ENCODE measurements at places on chromosomes 7 and 10.

DNA sequence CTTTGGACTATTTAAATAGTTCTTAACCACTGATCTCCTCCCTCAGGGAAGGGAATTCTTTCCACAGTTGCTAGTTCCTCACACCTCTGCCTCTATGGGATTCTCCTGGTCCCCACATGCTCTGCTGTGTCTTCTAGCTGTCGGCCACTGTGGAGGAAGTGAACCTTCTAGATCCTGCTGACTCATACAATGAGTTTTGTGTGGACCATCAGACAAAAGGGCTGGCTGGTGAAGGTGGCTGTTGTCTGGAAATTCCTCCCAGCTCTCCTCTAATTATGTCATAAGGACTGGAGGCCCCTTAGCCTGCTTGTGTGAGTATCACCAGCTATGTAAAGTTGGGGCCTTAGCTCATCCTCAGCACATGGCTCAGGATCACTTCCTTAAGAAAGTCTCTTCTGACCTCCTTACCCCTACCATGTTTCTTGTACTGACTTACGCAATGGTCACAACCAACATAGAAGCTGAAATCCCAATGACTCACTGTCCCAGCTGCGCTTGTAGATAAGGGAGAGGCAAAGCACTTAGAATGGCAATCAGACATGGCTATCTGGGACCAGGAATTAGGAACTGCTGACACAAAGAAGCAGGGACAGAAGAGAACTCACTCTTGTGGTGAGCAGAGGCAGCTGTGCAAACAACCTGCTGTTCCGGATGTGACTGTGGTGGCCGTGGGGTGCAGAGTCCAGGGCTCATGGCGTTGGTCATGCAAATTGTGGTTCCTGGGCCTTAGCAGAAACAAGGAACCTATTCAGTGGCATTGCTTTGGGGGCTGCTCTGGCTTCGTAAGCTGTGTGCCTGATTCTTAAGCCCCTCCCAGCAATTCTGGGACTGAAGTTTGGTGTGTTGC, 2.5 kb upstream of the MACC1 start:
- no peak for DNase-seq

DNA sequence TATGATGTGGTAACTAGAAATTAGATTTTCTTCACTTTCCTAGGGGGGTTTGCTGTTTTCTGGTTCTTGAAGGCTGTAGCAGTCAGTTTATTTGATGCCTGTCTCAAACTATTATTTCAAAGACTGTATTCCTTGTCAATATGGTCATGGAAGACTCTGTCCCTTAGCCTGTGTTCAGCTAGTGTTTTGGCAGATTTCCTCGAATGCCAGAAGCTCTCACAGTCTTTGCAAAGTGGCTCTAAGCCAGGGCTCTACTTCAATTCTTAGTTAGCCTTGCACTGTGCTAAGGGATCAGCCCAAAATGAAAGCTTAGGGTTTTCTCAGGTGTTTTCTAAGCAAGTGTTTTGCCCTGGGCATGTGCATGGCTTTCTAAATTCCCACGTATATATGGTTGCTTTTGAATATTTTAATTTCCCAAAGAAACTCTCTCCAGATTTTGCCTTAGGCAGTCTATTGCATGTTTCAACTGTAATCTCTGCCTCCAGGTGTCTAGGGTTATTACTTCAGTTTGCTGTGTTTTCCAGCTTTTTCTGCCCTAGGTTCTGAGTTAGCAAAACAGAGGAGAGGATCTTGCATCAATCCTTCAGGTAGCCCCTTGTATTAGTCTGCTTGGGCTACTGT, 7.2 kb upstream of the C1GALT1 start:
- no peak for DNase-seq

DNA sequence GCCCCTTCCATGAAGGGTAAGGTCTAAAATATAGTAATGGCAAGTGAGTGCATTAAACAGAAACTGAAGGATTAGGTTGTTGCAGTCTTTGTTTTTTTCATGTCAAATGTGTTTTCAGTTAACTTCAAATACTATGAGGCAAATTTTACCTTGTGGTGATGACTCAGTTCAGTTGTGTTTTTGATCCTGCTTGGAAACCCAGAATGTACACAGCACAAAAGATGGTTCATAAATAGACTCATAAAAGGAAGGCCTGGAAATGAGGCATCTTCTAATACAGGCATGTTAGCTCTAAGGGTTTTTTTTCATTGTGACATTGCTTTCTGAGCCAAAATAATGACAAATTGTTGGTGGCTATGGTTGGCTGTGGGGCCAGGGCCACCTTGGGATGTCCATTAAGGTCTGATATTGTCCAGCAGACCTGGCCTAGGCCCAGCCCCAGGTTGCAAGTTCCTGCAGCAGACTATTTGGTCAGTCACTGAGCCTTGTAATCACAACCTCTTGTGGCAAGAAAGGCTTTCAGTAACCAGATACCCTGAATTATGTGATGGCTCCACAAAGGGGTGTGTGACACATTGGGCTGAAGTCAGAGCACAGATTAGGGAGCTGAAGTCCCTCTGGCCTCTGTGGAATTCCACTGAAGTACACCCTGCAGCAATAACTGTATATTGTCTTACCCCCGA, 69.0 kb upstream of the SAMD8 start:
- DNase-seq, result no peak

DNA sequence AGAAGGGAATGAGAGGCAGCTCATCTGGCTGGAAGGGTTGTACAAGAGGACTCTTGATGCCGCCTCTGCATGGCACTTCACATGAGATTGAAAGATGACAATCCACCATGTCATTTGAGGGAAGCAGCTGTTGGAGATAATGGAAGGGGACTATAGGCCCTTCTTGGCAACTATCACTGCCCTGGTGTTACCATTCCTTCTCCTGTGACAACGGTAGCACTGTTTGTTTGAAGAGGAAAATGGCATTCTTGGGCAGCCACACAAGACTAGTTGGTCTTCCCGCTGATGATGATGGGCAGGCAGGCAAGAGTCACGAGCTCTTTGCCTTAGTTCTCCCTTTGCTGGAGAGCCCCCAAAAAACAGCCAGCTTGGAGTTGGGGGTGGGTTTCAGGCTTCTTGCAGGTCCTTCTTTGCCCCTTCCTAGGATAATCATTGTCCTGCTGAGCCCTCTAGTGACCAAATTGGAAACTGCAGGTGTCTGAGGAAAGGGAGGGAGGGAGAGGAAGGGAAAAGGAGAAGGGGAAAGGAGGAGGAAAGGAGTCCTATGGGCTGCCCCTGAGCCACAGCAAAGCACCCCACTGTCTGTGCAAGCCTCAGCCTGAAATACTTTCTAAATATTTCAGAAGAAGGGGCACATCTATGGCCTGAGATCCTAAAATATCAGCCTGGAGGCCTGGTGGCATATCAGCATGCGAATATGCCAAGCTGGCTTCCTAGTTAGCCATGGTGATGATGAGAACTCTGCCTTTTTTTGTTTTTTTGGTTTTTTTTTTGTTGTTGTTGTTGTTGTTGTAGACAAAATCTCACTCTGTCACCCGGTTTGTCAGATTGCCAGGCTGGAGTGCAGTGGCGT, 165.6 kb upstream of the KMT2E start:
- DNase-seq, result peak; percentile 6

DNA sequence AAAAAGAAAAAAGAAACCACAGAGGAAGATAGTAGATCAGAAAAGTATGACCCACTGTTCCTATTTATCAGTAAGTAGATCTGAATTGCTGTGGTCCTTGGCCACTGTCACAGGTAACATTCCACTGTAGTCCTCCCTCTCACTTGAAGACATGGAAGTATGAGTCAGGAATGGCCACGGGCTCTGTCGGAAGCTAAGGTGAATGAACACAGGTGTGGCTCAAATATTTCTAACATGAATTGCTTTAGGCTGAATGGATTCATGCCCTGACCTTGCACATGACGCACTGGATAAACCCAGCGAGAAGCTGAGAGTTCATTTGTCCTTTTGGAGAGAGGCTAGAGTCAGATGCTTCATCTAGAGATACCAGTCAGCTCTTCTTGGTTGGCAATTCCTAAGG, 224.5 kb upstream of the SP8 start:
- no peak for DNase-seq

DNA sequence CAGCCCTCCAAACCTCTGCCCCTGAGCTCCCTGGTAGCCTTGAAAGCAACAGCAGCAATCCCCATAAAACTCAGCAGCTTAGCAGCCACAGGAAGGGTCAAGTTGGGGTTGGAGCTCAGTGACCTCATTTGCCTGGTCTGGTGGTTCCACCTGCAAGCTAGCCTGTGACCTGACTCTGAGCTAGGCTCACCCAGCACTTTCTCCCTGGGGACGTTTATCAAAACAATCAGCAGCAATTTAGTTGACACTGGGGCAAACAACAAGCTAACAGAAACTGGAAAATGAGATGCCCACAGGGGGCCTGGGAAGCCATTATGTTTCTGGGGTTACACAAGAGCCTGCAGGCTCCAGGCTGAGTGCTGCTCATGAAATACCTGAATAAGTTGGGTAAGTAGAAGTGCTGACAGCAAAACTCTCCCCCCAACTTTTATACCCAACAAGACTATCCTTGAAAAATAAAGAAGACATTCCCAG, 22.4 kb upstream of the CRYGN start:
- DNase-seq, result no peak

Measured in stimulated activated CD8-positive, alpha-beta memory T cell treated with anti-CD3 and anti-CD28 coated beads, Interleukin-4, amount 100 ng/mL, for 24 hours (primary cell).